Mucosa of descending colon (tissue), 3 donors: ENCODE measurements at places on chromosomes 16 and 17. TPM values are rescaled to one million over a fixed set of nuclear protein-coding genes. Genes with fewer than 3 reads are reported as not detected.

The KCNH4 gene
- total RNA-seq = not detected

The RPL38 gene
- 617 TPM for total RNA-seq

The CLDN6 gene
- not detected for total RNA-seq

The MIS12 gene
- total RNA-seq = 10.2 TPM

The AGRP gene
- not detected for total RNA-seq

The HIRIP3 gene
- total RNA-seq = 11.3 TPM

The TEKT5 gene
- 0.46 TPM for total RNA-seq

The PDK2 gene
- total RNA-seq = 51.0 TPM

The KRTAP9-8 gene
- not detected for total RNA-seq

The SLC16A5 gene
- total RNA-seq = 26.4 TPM

The ROGDI gene
- 40.6 TPM for total RNA-seq

The NPIPA5 gene
- 5.4 TPM for total RNA-seq

The TNP2 gene
- not detected for total RNA-seq

The SLC5A2 gene
- not detected for total RNA-seq

The GAN gene
- total RNA-seq = 23.2 TPM

The DHRS13 gene
- 10.1 TPM for total RNA-seq

The CLEC19A gene
- total RNA-seq = not detected

The KRT31 gene
- total RNA-seq = not detected

The SBK1 gene
- total RNA-seq = 0.28 TPM

The TK2 gene
- 17.8 TPM for total RNA-seq

The CNGB1 gene
- total RNA-seq = 0.14 TPM

The NDRG4 gene
- total RNA-seq = 15.8 TPM

The RRAD gene
- total RNA-seq = 1.3 TPM

The PHOSPHO1 gene
- total RNA-seq = not detected

The ZSWIM7 gene
- total RNA-seq = 32.1 TPM

The SLC43A2 gene
- 12.7 TPM for total RNA-seq

The RND2 gene
- 7.2 TPM for total RNA-seq
